NCI-H187 (cell line): ENCODE measurements at places on chromosomes 12 and 14.

DNA sequence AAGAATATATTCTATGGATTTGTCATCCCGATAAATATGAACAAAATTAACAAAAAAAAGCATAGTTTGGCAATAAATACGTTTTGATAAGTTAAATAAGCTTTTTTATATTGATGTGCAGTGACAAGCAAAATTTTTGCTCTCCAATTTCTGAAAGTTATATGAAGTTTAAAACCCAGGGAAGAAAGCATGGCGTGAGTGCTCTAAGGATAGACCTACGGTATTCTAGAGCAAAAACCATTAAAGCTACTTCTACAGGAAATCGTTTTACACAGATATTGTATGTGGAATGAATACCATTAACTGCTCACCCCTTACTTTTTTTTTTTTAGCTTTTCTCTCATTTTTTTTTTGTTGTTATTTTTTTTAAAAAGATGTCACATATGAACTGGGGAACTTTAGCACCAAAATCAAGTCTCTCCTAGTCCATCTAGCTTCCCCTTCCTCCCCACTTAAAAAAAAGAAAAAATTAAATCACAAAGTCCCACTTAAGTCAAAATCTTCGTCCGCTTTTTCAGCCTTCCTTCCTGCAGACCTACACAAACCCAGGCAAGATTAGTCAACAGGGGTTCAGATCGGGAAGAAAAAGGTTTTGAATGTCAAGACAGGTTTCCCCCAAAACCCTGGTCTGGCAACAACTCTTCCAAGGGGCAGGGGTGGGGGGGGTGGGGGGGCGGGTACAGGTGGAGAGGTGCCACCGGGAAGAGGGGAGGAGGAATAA is 4.4 kb downstream of the ZFP36L1 start:
- DNase-seq = no peak

DNA sequence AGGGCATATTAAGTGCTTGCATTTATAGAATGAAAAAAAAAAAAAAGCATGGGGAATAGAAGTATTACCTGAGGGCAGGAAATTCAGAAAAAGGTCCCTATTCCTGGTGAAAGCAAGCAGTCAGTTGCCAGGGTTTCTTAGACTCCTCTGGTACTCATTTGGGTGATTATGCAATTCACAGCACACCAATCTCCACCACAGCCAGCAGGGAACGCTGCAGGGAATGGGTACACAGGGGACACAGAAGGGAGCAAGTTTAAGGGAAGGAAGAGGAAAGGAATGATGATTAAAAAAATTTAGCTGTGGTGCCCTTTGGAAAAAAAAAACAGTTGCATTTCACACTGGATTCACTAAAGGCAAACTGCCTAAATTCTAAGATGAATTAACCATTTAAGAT is 14.2 kb downstream of the BLTP3B start:
- no peak for DNase-seq

- no peak for DNase-seq
Measured at GRCh38 chr12:52231305-52232202, 1.5 kb upstream of the KRT7 start.

GRCh38 chr12:108832730-108833354 is 24.5 kb downstream of the SSH1 start:
- DNase-seq = no peak

DNA sequence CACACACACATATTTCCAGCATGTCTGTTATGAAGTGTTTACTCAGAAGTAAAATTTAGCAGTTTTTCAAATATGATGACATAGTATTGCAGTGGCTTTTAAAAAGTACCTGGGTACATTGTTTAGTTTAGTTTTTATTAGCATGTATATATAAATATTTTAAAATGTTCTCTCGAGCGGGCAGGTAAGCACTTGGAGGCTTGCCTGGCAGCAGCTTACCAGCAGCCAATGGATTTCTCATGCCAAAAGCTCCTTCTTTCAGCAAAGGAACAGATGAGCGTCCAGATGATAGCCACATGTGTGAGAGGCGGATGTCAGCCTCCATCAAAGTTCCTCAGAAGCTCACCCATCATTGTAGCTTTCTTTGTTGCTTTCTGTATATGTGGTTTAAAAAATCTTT is 57.2 kb upstream of the LRIG3 start:
- no peak for DNase-seq

DNA sequence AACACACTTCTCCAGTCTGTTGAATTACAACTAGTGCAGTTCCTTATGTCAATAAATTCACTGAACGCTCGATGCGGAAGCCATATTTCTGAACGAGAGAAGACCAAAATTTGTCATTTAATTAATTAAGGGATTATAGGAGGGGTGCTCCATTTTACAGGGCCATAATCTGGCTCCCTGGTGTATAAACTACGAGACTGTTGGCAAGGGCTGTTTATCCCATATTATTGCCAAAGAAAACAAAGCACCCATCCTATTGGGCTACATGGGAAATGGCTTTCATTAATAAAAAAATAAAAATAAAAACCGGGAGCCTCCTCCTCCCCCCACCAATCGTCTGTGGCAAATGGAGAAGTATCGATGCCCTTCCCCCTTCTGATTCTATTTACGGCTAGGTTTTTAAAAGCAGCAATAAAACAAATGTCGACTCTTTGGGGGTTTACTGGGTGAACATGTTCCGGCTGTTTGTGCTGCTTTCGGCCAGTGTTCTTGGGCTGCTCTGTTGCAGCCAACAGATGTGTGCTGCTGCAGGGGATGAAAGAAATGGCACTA is 24.8 kb downstream of the ATF7 start:
- DNase-seq = no peak

GRCh38 chr12:90858252-90858651 is 96.7 kb downstream of the CCER1 start:
- DNase-seq = no peak

DNA sequence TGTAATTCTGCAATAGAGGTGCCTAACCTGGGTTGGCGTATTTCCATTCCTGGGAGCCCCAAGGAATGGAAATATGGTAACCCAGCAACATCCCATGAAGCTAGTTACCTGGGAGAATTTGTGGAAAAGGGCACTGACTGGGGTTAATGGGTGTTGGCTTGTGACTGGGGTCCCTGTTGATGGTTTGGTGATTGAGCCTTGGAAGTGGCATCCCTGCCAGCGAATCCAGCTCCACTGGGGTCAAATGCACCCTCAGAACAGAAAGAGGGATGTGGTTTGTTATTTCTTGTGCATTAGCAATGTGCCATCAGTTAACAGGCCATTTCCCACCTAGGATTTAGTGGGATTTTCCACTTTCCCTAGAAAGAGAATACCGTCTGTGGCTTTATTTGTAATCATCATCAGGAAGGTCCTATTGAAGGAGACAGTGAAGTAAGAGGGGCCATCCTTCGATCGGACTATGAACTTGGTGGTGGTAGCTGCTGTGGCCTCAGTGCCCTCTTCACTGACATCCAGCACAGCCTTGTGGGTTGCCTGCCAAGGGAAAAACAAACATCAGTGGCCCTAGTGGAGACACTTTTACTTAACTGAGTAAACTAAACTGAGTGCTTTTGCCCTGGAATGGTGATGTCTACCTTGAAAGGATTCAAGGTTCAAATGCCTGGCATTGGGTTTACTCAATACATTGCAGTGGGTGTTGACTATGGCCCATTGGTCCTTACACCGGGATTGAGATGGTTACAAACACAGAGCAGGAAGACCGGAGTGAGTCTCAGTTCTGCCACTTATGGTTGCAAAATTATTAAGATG is 10.4 kb upstream of the SERPINA11 start:
- DNase-seq = no peak

- no peak for DNase-seq
Measured at GRCh38 chr14:89958966-89959365, 3.2 kb downstream of the TDP1 start.

- no peak for DNase-seq
Measured at GRCh38 chr14:71594821-71595220, 337.4 kb upstream of the RGS6 start.

- DNase-seq = peak; percentile 30
Measured at GRCh38 chr14:91573894-91574837, 64.1 kb upstream of the PPP4R3A start.

DNA sequence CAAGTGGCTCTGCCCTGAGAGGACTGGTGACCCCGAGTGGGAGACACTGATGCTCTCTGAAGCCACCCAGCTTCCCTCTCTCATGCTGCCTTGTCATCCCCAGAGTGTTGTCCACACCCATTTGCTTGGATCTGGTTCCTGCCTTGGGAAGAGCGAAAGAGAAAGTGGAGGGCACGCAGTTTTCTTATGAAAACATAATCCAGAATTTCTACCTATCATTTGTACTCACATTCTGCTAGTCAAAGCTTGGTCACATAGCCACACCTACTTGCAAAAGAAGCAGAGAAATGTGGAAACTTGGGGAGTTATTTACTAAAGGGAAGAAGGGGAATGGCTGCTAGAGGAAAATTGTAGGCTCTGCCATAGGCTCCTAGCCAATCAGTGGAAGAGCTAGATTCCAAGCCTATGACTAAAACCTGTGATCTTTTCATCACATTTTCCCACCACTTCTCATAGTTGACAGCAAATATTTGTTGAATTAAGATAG is 326.3 kb downstream of the ZFP36L1 start:
- no peak for DNase-seq

GRCh38 chr12:104249017-104249416 is 33.4 kb downstream of the TXNRD1 start:
- no peak for DNase-seq

DNA sequence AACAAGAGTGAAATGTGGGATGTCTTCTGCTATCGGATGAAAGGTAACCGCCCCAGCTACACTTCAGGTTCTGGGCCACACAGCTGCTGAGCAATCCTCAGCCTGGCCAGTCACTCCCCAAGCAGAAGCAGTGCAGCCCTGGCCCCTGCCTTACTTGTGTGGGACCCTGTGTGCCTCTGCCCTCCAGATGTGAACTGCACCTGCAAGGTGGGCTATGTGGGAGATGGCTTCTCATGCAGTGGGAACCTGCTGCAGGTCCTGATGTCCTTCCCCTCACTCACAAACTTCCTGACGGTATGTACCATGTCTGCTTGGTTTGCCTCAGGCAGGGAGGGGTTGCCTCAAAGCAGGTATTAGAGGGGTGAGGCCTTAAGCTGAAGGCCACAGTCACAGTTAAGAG is 85.6 kb downstream of the NT5DC3 start:
- no peak for DNase-seq

- no peak for DNase-seq
Measured at GRCh38 chr12:53836119-53836655, 84.4 kb upstream of the CISTR start.

- no peak for DNase-seq
Measured at GRCh38 chr14:99737451-99737951, 53.4 kb downstream of the CYP46A1 start.

DNA sequence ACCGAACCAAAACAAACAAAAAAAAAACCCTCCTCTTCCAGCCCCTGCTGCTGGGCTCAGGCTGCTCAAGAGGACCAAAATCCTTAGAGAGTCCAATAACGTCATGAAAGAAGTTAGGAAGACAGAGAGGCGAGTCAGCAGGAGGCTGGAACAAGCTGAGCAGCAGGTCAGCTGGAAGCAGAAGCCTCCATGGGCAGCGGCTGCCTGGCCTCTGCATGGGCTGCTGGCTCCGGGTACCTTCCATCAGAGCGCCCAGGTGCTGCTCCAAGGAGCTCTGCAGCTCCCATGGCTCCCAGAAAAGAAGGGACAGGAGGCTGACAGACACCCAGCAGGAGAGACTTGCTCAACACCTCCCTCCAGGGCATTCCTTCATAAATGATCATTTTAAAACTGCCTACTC is 3.2 kb upstream of the KRT2 start:
- DNase-seq = no peak
